Right ventricle myocardium inferior (tissue), 1 donor: ENCODE measurements at places on chromosomes 1 and 21.

DNA sequence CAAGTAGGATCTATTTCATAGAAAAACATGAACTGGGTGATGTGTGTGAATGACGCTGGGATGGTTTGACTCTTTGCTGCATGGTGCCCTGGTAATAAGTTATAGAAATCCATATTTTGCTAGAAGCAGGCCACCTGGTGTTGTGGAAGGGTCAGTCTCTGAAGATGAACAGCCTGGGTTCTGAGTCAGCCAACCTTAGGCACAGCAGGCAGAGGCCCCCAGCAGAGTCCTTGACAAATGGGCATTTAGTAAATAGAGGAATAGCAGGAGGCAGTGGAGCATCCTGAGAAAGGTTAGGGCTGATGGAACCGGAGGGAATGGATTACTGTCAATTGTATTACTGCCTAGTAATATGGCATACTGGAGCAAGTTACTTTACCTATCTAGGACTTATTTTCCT lies 20.9 kb downstream of the FGGY start:
- DNase-seq, result no peak

DNA sequence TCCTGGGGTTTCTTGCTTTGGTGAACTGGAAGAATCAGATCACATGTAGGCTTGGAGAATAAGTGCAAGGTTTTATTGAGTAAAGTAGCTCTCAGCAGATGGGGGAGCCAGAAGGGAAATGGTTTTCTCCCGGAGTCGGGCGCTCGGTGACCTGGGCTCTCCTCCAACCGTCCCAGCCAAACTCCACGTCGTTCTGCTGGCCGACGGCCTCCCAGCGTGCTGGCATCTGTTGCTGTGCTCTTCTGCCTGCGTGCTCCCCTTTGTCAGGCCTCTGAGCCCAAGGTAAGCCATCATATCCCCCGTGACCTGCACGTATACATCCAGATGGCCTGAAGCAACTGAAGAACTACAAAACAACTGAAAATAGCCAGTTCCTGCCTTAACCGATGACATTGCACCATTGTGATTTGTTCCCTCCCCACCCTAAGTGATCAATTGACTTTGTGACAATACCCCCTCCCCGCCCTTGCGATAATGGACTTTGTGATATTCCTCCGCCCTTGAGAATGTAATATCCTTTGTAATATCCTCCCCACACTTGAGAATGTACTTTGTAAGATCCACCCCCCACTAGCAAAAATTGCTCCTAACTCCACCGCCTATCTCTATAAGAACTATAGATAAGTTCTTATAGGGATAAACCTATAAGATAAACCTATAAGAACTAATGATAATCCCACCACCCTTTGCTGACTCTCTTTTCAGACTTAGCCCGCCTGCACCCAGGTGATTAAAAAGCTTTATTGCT lies 88.3 kb downstream of the SMYD3 start:
- DNase-seq, result no peak

DNA sequence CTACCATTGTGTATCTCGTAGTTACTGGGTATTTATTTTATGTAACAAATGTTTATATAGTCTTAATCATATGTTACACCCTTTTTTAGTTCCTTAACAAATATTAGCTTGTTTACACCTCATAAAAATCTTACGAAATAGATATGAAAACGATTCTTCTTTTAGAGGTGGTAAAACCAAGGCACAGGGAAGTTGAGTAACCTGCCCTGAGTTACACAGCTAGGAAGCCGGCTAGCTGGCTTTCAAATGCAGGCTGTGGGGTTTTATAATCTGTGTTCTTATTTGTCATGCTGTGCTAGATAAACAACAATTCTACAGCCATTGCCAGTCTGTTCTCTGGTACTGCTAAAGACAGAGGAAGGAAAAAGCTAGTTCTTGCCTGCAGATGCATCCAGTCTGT lies 109.6 kb downstream of the NOS1AP start:
- no peak for DNase-seq

DNA sequence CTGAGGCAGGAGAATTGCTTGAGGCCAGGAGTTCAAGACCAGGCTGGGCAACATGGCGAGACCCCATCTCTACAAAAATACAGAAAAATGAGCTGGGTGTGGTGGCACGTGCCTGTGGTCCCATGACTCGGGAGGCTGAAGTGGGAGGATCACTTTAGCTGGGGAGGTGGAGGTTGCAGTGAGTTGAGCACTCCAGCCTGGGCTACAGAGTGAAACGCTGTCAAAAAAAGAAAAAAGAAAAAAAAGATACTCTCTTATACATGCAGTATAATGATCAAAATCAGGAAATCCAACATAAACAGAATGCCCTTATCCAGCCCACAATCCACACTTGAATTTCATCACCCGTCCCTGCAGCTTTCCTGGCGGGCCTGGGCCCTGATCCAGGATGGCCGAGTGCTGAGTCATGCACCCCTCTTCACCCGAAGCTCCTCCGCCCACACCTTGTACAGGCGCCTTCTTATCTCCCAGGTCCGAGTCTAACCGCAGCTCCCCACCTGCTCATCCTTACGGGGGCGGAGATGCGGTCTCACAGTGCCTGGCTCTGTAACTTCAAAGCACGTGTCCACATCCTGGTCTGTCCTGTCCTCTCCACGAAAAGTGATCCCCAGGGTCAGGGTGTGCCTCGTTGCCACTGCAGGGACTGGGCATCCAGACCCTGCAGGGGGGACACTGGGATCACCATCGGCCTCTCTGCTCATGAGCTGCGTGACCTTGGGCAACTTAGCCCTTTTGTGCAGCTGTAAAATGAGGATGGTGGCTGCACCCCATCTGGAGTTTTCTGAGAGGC lies 120.2 kb upstream of the SLC45A1 start:
- peak; percentile 74 for DNase-seq

GRCh38 chr1:109361649-109362048 lies 36.1 kb downstream of the SORT1 start:
- DNase-seq, result no peak

- DNase-seq, result no peak
Measured at GRCh38 chr1:33257207-33257771, 997 bp downstream of the ZNF362 start.

- DNase-seq, result no peak
Measured at GRCh38 chr1:183101841-183102276, 78.6 kb downstream of the LAMC1 start.

- no peak for DNase-seq
Measured at GRCh38 chr1:72284084-72284347, 1.7 kb upstream of the NEGR1 start.

- peak; percentile 93 for DNase-seq
Measured at GRCh38 chr1:12177999-12178441, 11.2 kb downstream of the TNFRSF1B start.

GRCh38 chr1:204449678-204450280 lies 38.2 kb upstream of the PPP1R15B start:
- DNase-seq, result no peak

DNA sequence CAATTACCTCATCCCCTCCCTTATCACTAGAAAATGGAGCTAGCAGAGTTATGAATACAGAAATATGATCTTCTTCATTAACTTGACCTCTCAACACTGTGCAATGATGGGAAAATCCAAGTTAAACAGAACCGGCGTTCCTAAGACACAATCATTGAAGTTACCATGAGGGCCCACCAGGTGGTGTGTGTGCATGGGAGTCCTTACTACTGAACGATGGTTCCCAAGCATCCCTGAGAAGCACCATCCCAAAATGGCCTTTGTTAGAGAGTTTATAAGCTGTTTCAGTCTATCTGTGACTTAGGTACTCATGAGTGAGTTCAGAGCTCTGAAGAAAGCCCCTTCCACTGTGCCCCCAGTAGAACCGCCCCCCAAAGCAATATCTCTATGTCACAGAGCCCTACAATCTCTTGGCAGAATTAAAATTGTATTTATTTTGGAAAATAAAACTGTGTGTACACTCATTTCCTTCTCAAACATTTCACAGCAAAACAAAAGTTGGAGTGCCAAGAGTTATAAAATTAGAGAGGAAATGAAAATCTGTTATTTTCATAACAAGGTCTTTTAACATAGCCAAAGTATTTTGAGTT lies 56.8 kb downstream of the PLD5 start:
- no peak for DNase-seq

GRCh38 chr1:13788795-13789194 lies 88.8 kb downstream of the PRDM2 start:
- DNase-seq, result no peak

DNA sequence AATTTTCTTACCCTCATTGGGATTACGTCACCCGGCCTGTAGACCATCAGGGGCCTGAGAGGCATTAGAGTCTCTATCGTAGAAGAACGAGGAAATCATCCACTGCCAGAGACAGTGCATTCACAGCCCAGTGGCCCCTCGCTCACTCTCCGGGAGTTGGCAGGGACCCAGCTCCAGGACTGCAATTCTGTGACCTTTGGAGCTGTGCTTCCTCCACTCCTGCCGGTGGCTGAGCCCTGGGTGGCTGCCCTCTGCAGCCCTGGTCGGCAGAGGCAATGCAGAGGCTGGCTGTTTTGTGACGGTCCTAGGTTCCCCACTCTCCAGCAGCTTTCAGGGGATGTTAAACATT lies 12.7 kb downstream of the SLC37A1 start:
- DNase-seq, result no peak

DNA sequence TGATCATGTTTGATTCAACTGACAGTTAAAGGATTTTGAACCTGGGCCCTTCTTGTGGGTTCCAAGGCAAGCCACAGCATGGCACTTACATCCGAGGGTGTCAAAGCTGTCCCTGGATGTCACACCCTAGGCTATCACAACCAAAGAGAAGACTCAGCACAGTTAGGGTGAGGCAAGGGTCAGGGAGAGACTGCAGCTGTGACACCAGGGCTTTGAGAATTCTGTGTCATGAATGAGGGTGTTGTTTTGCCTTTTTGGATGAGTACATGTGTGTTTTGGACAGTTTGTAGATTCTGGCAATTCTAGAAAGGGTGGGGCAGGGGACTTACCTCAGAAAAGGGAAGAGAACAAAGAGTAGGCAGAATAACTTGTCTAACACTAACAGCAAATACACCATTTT lies 37.8 kb upstream of the ZNF326 start:
- DNase-seq, result no peak

DNA sequence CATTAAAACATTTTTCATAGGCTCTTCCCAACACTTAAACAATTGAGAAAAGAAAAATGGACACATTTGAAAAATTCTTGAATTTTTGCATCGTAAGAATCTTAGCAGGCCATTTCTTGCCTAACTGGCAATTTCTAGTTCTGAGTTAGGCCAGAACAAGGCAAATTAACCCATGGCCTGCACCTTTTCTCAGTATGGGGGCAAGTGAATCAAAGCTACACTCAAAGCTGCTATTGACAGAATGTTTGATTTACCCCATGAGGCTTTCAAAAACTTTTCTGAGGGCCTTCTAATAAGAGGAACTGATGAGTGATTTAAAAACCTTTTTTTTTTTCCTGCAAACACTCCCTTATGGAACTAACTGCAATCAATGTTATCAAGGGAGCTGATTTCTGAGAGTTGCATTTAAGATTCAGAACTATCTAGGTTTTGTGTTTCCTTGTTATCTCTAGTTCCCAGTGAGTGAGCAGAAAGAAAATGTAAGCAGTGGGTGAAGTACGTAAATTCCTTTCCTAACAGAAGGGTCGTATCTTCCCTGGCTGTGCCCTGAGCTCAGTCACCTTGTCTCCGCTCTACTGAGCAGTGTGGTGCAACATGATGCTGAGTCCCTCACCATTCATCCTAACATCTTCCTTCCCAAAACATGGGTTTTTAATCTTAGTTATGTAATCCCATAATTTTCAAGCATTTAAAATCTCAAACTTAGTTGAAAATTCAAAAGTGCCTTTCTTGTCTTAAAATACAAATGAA lies 353.7 kb downstream of the DPYD start:
- DNase-seq, result no peak

- no peak for DNase-seq
Measured at GRCh38 chr1:166165661-166166328, 1.0 kb downstream of the FAM78B start.

- DNase-seq, result no peak
Measured at GRCh38 chr1:55275151-55275748, 60.1 kb upstream of the USP24 start.

- peak; percentile 79 for DNase-seq
Measured at GRCh38 chr1:233240829-233241682, 54.5 kb downstream of the PCNX2 start.

DNA sequence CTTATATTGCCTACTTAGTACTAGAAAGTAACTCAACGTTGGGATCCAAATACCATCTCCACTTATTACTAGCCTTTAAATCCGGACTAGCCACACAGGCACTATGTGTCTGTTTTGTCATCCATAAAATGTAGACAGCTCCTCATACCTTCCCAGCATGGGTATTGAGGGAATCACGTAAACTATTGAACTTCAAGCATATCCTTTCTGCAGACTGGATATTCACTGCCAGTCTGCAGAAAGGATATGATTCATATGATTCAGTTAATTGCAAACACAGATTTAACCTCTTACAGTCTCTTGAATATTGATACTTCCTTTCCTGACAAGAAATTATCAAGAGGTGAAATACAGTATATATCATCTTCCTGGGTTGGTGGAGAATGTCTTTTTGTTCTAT lies 186.0 kb downstream of the LEPR start:
- DNase-seq, result no peak

DNA sequence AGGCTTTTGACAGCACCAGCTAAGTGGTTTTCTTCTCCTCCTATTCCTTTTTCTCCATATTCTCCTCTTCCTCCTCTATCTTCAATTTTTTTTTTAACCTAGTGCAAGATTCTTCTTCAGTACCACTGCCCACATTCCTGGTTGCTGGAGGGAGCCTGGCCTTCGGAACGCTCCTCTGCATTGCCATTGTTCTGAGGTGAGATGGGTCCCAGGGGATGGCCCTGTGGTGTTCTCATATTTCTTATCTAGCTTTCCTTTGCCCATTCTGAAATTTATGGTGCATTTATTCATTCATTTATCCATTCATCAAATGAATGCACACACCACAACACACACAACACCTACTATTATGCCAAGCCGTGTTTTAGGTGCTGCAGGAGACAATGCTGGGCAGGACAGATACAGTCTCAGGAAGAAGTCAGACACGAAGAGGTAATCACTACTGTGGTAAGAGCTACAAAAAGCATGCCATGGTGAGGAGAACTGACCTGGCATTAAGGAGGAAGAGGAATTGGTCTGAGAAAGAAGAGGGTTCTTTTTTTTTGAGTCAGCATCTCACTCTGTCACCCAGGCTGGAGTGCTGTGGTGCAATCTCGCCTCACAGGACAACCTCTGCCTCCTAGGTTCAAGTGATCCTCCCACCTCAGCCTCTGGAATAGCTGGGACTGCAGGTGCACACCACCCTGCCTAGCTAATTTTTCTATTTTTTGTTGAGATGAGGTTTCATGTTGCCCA lies 47.5 kb upstream of the TDRD10 start:
- DNase-seq, result no peak

- DNase-seq, result no peak
Measured at GRCh38 chr1:205346956-205347574, 9.7 kb downstream of the KLHDC8A start.

DNA sequence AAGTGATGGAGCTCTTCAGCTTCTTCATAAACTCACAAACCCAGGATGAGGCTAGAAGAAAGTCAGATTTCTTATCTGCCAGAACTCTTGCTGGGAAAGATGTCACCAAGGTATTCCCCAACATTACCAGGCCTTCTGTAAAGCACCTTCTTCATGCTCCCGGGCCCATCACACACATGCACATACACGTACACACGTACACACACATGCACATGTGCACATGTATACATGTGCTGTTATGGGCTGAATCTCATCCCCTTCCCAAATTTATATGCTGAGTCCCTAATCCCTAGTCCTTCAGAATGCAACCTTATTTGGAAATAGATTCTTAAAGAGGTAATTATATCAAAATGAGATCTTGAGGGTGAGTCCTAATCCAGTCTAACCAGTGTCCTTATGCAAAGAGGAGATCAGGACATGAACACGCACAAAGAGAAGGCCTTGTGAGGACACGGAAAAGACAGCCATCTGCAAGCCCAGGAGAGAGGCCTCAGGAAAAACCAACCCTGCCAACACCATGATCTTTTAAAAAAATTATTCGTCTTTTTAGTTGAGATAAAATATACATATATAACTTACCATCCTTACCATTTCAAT lies 76.4 kb upstream of the LYST start:
- DNase-seq, result no peak
